ENCODE measurements at places on chromosomes 1 and 21. TPM values are rescaled to one million over a fixed set of nuclear protein-coding genes. Genes with fewer than 3 reads are reported as not detected.

Gene MMEL1
- polyA plus RNA-seq, result 0.16 TPM

Gene OR2L5
- polyA plus RNA-seq, result not detected

Gene KCNJ10
- not detected for polyA plus RNA-seq

Gene TRIM58
- polyA plus RNA-seq, result 0.13 TPM

Gene CFAP141
- not detected for polyA plus RNA-seq

Gene FCAMR
- not detected for polyA plus RNA-seq

Gene HTR6
- polyA plus RNA-seq, result 0.05 TPM

All from SK-N-SH (cell line).